ENCODE measurements at places on chromosomes 3 and 15. TPM values are rescaled to one million over a fixed set of nuclear protein-coding genes. Genes with fewer than 3 reads are reported as not detected.

DNA sequence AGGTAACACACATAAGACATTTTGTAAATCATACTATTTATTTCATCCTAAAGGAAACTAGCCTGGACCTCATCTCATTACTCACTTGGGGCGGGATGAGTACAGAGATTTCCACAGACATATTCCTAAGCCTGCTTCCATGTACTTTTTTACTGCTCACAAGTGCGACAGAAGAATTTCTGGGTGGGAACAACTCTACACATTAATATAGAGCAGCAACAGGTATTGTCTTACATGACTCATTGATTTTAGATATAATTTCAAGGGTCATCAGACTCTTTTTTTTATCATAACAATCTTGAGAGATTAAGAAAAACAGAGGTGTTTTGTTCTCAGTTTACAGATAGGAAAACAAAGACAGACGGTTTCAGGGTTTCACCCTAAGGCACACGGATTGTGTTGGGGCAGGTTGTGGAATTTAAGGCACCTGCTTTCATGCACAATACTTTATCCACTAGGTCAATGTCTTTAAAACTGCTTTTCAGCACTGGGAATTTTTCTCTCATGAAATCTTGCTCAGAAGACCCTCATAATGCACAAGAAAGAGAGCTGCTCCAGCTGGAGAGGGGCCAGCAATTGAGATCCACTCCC lies 186.7 kb upstream of the CDIN1 start:
- H3K4me1 ChIP-seq, result no peaks in the 10 kb centered on the region
- H3K27ac ChIP-seq, result no peak overlapping the region
- no peaks in the 10 kb centered on the region for H3K36me3 ChIP-seq
- no peaks in the 10 kb centered on the region for H3K27me3 ChIP-seq
- DNase-seq, result no peak

Gene CHDH
- total RNA-seq, result 24.1 TPM

DNA sequence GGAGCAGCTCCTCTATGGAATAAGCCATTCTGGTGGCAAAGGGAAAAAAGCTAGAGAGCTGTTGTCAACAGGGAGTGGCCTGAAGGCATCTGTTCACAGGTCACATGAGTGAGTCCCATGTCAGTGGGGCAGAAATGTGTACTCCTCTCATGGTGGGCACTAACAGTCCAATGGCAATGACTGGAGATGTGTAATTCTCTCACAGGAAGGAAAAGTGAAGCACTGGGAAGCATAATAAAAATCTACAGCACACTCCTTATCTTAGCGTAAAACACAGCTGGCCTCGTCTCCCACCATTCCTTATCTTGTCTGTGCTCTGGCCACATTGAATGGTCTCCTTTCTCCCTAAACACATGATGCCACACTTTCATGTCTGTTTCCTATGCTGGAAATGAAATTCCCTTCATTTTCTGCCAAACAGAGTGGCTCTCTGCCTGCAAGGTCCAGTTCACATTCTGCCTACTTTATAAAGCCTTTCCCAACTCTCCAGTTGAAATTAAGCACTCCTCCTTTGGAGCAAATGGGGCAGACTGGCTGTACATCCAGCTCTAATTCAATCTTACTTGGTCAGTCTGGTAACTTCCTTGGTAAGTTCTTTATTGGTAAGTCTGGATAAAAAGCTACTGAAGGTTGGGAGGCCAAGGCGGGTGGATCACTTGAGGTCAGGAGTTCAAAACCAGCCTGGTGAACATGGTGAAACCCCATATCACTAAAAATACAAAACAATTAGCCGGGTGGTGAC lies 139.8 kb downstream of the RPL22L1 start:
- H3K4me3 ChIP-seq, result no peak overlapping the region
- no peak overlapping the region for H3K27ac ChIP-seq
- no peaks in the 10 kb centered on the region for H3K27me3 ChIP-seq

DNA sequence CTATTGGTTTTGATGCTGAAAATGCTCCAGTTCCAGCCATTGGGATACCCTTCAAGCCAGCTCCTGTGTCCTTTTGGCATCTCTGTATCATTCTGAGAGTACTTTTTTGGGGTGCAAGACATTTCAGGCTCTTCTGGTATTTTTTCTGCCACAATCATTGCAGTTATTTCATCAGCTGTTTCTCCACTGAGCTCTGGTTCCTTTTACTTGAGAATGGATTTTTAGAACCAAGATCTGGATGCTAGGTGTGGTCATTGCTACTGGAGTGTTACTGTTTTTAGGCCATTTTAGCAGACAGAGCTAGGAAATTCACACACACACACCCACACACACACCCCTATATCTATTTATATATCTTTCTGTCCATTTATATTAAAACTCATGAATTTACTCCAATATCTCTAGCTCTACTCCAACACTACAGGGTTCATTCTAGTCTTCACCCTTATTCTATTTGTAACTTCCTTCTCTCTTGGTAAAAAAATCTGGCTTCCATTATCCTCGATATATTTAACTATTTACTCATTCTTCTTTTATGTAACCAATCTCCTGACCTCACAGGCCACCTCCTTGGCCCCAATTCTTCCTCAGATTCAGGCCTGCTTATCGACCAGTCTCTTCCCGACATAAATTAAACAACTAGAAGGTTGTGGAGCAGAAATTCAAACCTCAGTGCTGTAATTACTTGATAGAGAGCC lies 17.0 kb downstream of the SLC35G2 start:
- no peak overlapping the region for H3K4me3 ChIP-seq
- H3K27ac ChIP-seq, result peak overlapping the region; percentile 49
- H3K4me1 ChIP-seq, result no peaks in the 10 kb centered on the region
- H3K36me3 ChIP-seq, result no peaks in the 10 kb centered on the region

Measured in Panc1 (cell line).